ENCODE measurements at places on chromosomes 1 and 21.
A peak's percentile ranks its signal among the peaks of the same experiment; 100 is the strongest.

- no peak for DNase-seq
Observed at GRCh38 chr1:166699613-166700012, 139.7 kb upstream of the POGK start.

GRCh38 chr1:228334226-228334935, 72.3 kb downstream of the TRIM11 start:
- peak; percentile 53 for DNase-seq

- DNase-seq: no peak
Observed at GRCh38 chr1:77412069-77412819, 130.4 kb downstream of the AK5 start.

GRCh38 chr1:154386643-154387352, 18.3 kb upstream of the IL6R start:
- peak; percentile 52 for DNase-seq

DNA sequence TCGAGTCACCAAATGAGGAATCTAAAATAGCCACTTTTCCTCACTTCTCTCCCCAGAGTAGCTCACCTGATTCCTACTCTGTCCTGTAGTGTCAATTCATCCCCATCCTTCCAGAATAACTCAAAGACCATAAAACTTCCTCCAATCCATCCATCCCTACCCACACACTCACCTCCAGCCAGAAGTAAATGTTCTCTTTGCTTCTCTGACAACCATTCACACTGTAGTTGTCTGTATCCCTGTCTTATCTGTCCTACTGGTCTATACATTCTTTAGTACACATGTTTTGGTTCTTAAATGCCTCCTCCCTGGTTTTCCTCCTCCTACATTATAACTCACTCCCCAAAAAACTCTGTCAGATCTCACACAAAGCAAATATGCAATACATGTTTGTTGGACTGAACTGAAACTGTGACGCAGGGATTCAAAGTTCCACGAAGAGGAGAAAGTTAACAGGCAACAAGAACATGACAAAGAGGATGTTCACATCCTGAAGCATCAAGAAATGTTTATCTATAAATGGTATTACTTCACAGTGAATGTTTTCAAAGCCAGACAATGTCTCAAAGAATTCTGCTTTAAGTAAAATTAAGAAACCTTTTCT, 11.0 kb downstream of the TP53BP2 start:
- no peak for DNase-seq

DNA sequence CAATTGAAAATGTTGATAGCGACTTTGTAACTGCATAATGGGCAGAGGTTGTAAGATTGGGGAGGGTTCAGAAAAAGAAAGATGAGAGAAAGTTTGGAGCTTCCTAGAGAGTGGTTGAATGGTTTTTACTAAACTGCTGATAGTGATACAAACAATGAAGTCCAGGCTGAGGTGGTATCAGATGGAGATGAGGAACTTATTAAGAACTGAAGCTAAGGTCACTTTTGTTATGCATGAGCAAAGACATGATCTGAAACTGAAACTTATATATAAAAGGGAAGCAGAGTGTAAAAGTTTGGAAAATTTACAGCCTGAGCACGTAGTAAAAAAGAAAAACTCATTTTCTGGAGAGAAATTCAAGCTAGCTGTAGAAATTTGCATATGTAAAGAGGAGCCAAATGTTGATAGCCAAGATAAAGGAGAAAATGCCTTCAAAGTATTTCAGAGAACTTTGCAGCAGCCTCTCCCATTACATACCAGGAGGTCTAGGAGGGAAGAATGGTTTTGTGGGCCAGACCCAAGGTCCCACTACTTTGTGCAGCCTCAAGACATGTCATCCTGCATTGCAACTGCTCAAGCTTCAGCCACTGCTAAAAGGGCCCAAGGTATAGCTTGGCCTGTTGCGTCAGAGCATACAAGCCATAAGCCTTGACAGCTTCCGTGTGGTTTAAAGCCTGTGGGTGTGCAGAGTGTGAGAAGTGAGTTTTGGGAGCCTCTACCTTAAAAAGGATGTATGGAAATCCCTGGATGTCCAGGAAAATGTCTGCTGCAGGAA, 843.9 kb downstream of the AMY1C start:
- no peak for DNase-seq

GRCh38 chr1:236425031-236425663, 31.1 kb downstream of the EDARADD start:
- no peak for DNase-seq

- DNase-seq: no peak
Observed at GRCh38 chr1:90823686-90824085, 106.6 kb upstream of the BARHL2 start.

DNA sequence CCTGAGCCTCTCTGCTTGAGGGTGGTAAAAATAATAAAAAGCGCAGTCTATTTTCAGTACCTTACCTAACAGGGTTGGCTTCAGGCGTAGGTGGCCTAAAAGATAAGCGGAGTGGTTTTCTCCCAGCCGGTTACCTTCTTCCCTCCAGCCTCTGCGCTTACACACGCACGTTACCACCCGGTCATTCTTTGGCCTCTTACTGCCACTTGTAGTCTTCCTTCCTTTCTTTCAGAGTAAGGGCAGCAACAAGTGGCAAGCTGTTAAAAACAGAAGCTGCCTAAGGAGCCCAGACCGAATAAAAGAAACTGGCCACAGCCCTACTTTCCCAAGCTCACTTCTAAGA, 35.4 kb downstream of the CLCA1 start:
- DNase-seq: peak; percentile 61

GRCh38 chr1:222464841-222465210, 83.1 kb downstream of the HHIPL2 start:
- peak; percentile 76 for DNase-seq

- no peak for DNase-seq
Observed at GRCh38 chr1:224770336-224770693, 154.2 kb downstream of the CNIH3 start.

DNA sequence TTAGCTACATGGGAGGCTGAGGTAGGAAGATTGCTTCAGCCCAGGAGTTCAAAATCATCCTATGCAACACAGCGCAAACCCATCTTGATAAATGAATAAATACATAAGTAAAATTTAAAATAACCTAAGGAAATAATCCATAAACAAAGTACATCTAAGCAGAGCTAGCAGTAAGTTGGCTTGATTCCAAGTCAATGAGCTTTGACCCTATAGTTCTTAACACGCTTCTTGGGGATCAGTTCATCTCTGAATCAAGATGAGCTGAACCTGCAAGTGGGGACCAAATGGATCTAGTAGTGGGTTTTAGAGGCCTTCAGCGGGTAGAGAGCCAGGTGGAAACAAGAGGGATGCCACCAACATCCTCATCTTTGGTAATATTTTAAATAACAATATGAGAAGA, 31.5 kb upstream of the PHGDH start:
- no peak for DNase-seq

- DNase-seq: no peak
Observed at GRCh38 chr21:43994085-43994484, 18.0 kb upstream of the TRAPPC10 start.

GRCh38 chr1:171160211-171160610, 24.9 kb upstream of the FMO2 start:
- DNase-seq: no peak

- no peak for DNase-seq
Observed at GRCh38 chr1:206748348-206749030, 22.1 kb upstream of the IL19 start.

- no peak for DNase-seq
Observed at GRCh38 chr1:33927721-33928120, 63.8 kb downstream of the HMGB4 start.

GRCh38 chr1:25090707-25091422, 141.4 kb downstream of the SYF2 start:
- no peak for DNase-seq

DNA sequence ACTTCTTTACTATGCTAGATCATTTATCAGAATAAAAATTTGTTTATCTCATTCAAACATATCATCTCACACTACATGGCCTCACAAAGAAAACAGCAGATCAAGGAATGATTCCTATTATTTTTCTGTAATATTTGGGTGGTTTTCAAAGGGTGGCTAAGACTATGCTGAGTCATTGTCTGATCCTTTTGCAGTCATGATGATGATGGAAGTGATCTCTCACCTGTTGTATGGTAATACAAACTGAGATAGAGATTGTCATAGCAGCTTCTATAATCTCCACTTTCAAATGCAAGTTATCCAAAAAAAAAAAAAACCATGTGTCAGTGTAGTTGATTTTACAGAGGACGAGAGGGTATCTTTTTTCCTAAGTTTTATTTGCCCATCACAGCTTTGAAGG, 37.2 kb upstream of the GBP5 start:
- DNase-seq: no peak

- no peak for DNase-seq
Observed at GRCh38 chr1:63937461-63938022, 163.7 kb downstream of the ROR1 start.

GRCh38 chr21:43912500-43912899, 47.5 kb downstream of the AGPAT3 start:
- no peak for DNase-seq

Measured in upper lobe of right lung (tissue), 1 donor.